ENCODE measurements at places on chromosomes 4 and X. TPM values are rescaled to one million over a fixed set of nuclear protein-coding genes. Genes with fewer than 3 reads are reported as not detected.
A peak's percentile ranks its signal among the peaks of the same experiment; 100 is the strongest.

- DNase-seq, result no peak
These were observed 2.9 kb downstream of the SGCB start for GRCh38 chr4:52035190-52035589.

DNA sequence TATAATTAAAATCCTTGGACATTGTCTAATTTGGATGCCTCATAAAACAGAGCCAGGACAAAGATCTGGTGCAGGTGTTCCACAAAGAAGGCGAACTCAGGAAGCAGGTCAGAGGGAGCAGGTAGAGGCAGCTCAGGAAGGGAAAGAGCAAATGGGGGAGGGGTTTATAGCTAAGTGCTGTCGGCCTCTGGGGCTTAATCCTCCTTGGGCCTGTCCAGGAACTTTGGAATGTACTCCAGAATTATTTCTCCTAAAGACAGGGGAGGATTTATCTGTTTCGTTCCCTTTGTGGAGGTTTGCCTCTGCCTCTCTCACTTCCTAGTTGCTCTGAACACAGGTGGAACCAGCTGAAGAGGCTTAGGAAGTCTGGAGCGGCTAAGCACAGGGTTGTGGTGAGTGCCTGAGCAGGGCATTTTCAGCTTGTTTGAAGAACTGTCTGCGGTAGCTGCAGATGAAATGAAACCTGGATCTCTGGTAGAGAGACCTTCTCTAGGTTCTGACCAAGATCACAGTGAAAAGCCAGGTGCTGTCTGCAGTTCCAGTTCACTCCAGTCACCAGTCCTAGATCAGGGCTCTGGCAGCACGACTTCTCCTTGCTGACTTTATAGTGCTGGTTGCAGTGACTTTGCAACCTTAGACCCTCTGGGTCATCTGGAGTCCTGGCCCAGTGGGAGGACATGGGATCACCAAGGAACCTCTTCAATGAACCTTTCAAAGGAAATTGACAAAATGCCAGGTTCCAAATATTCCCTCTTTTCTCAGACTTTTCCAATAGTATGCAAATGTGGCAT lies 519.2 kb downstream of the PCDH10 start:
- no peak for DNase-seq

DNA sequence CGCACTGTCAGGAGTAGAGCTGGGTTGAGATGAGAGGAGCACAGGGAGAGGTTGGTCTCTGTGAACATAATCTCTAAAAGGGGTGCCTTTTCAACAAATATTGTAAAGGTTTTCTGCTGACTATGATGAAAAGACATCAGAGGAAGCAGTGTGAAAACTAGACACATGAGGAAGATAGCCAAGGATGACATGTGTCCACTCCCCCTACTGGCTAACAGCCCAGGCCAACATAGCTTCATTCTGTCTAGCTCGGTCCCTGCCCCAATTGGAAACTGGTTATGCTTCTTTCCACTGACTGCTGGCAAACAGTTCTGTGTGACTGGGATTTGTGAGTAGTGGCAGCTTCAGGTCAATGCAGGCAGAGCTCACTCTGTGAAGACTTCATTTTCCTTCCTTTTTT lies 115.4 kb upstream of the ESX1 start:
- DNase-seq, result peak; percentile 22

DNA sequence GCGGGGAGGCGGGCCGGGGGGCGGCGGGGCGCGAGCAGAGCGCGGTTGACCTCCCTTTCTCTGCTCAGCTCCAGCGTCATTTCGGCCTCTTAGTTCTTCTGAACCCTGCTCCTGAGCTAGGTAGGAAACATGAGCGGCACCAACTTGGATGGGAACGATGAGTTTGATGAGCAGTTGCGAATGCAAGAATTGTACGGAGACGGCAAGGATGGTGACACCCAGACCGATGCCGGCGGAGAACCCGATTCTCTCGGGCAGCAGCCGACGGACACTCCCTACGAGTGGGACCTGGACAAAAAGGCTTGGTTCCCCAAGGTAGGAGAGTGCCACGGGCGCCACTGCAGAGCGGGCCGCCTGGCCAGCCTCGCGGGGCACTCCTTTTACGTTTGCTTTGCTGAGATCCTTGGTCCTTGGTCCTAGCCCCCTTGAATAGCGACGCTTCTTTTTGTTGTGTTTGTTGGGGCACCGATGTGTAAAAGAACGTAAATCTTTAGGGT lies at the start of gene HTATSF1:
HTATSF1 (plus strand) TSS at position 37 of the 497 bp plus-strand sequence; CDS start at position 130, 93 bp downstream.
- DNase-seq, result no peak

- no peak for DNase-seq
These were observed 665 bp upstream of the LRPAP1 start for GRCh38 chr4:3532751-3533422.

IL3RA gene
- polyA plus RNA-seq, result 18.7 TPM

DNA sequence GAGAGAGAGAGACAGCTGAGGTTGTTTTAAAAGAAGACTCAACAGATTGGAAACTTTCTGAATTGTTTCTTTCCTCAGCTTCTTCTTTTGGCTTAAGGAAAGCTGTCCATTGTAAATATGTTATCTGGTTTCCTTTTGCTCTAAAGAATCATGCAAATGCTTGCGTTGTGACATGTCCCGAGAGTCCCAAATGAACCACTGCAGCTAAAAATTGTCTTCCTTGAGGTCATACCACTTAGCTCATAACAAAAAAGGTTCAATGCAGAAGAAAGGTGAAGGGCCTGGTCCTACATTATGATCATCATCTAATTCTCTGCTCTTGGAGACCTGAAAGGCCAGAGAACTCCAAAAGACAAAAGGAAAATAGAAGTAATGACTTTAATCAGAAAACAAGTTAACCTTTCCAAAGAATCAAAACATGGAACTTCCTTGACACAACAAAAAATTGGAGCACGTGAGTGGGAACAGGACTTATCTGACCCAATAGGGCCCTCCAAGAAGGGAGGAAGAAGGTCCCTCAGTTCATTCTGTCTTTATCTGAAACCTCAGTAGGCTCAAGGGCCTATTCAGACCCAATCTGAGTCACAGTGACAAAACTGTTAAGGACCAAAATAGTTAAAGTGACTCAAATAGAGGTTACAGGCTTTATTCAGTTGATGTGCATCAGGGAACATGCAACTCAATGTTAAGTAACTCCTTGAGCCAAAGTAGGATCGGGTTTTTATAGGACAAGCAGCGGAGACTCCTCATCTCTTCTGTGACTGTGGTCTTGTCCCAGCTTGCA lies 14.7 kb upstream of the VSIG1 start:
- no peak for DNase-seq

SSX2B gene
- polyA plus RNA-seq, result not detected

- DNase-seq, result no peak
These were observed 869 bp upstream of the ADD1 start for GRCh38 chr4:2842687-2843262.
